IMR-90 (cell line): ENCODE measurements at places on chromosomes 4 and X.

GRCh38 chrX:53262189-53262917 is 19.0 kb downstream of the IQSEC2 start:
- H3K4me3 ChIP-seq: no peak overlapping the region
- no peak overlapping the region for H3K27ac ChIP-seq
- no peaks in the 10 kb centered on the region for H3K36me3 ChIP-seq
- H3K27me3 ChIP-seq: peaks cover 32% of the 10 kb centered on the region; the same call in 1 of the 2 replicates

DNA sequence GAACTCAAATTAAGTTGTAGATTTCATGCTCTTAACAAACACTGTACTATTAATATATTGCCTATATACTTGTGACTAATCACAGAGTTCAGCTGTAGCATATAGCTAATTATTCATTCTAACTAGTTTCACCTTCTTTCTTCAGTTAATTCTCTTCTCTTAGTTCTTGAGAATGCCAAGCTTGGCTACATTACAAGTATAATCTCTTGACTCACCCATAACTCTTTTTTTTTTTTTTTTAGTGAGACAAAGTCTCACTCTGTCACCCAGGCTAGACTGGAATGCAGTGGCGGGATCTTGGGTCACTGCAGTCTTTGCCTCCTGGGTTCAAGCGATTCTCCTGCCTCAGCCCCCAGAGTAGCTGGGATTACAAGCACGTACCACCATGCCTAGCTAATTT is 5.4 kb downstream of the KLHL5 start:
- no peaks in the 10 kb centered on the region for H3K27me3 ChIP-seq
- H3K27ac ChIP-seq: no peak overlapping the region
- H3K4me3 ChIP-seq: no peak overlapping the region
- DNase-seq: no peak

DNA sequence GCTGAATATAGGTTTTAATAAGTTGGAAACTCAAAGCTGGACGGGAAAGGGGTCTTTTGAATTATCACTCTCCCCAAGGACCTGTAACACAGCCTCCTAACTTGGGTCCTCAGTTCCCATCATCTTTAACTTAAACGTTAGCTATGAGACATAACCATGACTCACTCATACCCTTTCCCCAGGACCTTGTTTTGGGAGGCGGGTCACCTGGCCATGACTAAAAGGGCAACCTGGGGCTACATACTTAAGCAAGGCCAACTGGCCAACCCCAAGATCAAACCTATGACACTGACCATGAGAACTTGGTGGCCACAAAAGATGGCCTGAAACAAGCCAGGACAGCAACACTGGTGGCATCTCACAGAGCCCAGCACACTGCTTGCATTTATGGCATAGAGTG is 89.0 kb downstream of the SH3KBP1 start:
- peaks cover 2% of the 10 kb centered on the region; the same call in 1 of the 2 replicates for H3K4me1 ChIP-seq
- no peak overlapping the region for H3K4me3 ChIP-seq
- no peak for DNase-seq
- H3K36me3 ChIP-seq: no peaks in the 10 kb centered on the region

- DNase-seq: no peak
- no peak overlapping the region for H3K4me3 ChIP-seq
- no peaks in the 10 kb centered on the region for H3K4me1 ChIP-seq
- H3K27ac ChIP-seq: no peak overlapping the region
- H3K36me3 ChIP-seq: no peaks in the 10 kb centered on the region
Measured at GRCh38 chr4:68433582-68433981, 13.7 kb upstream of the TMPRSS11E start.

- H3K36me3 ChIP-seq: no peaks in the 10 kb centered on the region
- H3K27me3 ChIP-seq: no peaks in the 10 kb centered on the region
- H3K4me1 ChIP-seq: no peaks in the 10 kb centered on the region
- no peak overlapping the region for H3K27ac ChIP-seq
- no peak for DNase-seq
Measured at GRCh38 chr4:27720010-27720766, 859.5 kb downstream of the STIM2 start.

DNA sequence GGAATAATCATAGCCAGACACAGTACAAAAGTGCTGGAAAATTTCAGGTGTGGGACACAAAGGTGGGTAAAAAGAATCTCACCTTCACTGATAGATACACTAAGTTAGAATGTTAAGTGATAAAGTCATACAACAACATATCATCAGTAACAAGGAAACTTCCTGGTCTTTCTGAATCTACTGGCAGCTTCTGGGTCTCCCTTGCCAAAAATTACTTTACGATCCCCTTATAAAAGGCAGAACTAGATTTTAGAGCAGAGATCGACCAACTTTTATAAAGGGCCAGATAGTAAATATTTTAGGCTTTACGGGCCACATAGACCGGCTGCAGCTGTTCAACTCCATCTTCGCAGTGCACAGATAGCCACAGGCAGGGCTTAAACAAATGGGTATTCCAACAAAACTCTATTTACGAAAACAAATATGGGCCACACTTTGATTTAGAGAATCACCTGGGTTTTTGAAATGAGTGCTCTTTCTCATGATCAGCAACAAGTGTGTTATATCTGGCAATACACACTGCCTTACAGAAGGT is 159.9 kb downstream of the AASDH start:
- H3K36me3 ChIP-seq: no peaks in the 10 kb centered on the region
- no peaks in the 10 kb centered on the region for H3K27me3 ChIP-seq
- no peak for DNase-seq
- no peaks in the 10 kb centered on the region for H3K4me1 ChIP-seq

GRCh38 chrX:138945219-138945618 is 233.7 kb upstream of the FGF13 start:
- H3K27ac ChIP-seq: no peak overlapping the region
- H3K4me3 ChIP-seq: no peak overlapping the region
- no peak for DNase-seq
